ENCODE measurements at places on chromosomes 4 and X.

DNA sequence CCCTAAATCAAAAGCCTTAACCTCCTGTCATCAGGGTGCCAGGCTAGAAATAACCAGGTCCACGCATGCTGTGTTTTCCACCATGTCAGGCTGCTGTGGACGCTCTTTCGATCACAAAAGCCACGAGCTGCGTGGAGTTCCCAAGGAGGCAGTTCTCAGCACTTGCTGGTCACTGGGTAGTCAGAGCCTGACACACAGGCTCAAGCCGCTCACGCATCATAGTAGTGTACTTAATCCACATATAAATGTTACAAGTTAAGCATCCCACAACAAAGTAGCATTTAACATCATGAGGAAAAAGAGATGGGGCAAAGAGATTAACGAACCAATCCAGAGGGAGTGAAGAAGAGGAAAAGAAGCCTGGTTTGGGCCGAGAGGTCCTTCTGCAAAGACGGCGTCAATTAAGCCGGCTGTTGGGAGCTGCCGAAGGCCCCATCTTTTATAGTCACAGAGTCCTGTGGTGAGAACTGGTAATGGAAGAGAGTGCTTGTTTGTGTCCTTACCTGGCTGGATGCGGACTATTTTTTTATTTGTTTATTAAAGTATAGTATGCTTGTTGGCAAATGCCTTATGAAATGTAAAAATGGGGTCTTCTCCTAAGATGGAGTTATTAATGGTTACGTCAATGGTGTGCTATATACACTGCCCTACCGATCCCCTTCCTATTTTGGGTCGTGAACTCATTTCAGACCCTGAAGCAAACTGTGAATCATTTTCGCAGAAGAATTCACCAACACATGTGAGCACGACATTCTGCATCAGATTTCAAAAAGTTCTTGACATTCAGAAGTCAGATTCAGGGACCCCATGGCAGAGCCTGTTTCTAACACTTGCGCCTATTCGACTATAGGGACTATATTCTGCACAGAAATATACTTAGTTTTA is 675 bp downstream of the PRIMPOL start:
- no peak for DNase-seq

- DNase-seq = no peak
Measured at GRCh38 chr4:77349364-77349763, 192.4 kb downstream of the CCNG2 start.

- no peak for DNase-seq
Measured at GRCh38 chrX:57156397-57157049, 19.3 kb upstream of the SPIN2A start.

GRCh38 chrX:137101273-137101990 is 67.6 kb upstream of the GPR101 start:
- no peak for DNase-seq

DNA sequence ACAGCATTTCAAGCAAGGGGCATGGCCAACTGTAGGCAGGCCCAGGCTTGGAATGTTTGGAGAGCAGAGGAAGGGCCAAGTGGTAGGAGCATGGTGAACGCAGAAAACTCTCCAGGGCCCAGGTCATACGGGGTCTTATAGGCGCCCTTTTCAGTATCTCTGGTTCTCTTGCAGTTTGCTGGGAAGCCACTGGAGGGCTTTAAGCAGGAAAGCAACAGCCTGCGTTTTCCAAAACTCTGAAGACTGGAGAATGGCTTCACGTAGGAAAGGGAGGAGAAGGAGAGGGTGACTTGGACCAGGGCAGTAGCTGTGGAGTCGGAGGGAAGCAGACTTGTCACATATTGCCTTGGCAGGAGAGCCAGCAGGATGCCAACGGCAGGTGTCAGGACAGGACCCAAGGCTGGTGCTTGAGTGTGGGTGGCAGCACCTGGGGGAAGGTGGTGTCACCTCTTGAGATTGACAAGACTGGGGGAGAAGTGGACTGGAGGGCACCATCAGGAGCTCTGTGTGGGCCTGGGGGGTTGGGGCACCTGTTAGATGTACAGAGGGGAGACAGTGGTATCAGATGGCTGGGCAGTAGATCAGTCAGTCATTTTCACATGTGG is 21.9 kb downstream of the TKTL1 start:
- DNase-seq = no peak

DNA sequence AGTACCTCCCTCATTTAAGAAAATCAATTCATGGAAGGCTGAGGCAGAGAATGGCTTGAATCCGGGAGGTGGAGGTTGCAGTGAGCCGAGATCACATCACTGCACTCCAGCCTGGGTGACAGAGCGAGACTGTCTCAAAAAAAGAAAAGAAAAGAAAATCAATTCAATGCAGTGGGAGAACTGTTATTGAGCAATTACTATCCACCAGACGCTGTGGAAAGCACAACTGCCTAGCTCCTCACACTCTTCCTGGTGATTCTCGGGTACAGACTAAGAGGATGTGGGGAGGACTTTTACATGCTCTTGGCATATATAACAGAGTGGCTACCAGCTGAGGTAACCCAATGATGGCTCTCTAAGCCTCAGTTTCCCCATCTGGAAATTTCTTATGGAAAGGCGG is 2.7 kb upstream of the TMSB4X start:
- no peak for DNase-seq

GRCh38 chrX:77003956-77004355 is 443.2 kb upstream of the FGF16 start:
- no peak for DNase-seq

DNA sequence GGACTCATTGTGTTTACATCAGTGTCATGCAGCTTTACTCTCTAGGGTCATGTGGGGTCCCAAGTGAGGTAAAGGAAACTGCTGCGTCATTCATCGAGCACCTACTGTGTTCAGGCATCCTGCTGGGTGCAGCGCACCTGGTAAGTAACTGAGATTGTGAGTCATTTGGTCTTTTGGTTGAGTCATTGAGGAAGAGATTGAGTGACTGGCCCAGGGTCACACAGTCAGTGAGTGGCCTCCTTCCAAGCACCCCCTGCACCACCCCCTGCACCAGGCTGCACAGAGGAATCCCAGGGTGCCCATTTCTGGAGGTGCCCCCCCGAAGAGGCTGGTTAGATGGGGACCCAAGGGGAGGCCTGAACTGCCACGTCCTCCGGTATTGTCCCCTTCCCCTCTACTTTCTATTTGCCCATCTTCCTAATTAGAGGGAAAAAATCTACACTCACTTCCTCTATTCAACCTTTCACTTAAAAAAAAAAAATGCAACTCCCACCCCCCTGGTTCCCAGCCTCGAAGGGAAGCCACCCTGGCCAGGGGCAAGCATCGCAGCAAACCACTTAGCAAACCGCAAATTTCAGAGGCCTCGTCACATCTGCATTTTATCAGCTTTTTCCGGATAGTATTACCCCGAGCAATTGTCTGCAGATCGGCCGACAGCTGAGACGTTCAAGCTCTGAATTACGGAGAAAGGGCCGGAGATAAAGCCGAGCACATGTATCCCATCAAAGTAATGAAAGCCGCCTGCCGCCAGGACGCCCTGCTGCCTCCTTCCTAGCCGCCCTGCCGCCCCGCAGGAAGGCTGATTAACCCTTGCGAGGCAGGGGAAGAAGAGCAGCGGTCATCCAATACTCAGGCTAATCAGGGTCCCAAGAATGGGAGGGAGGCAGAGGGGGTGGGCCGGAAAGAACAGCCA is 96.3 kb upstream of the MSX1 start:
- DNase-seq = no peak

DNA sequence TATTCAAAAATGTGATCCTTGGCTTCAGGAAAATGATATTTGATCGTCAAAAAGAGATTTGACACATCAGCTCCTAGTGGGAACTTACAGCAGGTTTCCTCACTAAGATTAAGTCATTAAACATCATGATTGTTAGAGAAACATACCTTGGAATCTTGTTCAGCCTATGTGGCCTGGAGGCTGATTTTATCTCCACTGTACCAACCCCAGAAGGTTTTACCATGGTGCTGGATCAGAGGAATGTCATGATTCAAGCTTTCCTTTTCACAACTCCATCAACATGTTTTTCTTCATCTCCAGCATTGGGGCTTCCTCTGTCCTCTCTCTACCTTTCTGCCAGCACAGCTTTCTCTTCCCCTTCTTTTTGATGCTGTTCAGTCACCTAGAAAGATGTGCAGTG is 68.4 kb upstream of the MID1IP1 start:
- no peak for DNase-seq

GRCh38 chrX:40685362-40685918 is 38.1 kb upstream of the CXorf38 start:
- no peak for DNase-seq

DNA sequence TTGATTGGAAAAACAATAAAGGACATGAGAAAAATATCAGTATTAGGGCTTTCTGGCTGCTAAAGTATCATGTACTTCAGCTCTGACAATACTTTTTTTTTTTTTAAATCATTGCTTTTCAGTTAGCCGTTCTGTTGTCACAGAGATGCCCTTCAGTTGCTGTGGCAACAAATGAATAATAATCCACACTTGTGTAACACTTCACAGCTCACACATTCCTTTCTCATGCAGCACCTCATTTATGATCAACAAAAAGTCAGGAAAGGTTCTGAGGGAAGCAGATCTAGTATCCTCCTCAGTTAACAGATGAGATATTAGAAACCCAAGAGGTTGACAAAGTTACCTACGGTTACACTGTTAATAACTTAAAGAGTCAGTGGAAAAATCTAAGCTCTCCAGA is 444.2 kb upstream of the SLIT2 start:
- DNase-seq = no peak

- DNase-seq = no peak
Measured at GRCh38 chrX:73728602-73729001, 165.6 kb downstream of the CHIC1 start.

GRCh38 chr4:73343432-73343831 is 60.7 kb upstream of the ALB start:
- DNase-seq = no peak

DNA sequence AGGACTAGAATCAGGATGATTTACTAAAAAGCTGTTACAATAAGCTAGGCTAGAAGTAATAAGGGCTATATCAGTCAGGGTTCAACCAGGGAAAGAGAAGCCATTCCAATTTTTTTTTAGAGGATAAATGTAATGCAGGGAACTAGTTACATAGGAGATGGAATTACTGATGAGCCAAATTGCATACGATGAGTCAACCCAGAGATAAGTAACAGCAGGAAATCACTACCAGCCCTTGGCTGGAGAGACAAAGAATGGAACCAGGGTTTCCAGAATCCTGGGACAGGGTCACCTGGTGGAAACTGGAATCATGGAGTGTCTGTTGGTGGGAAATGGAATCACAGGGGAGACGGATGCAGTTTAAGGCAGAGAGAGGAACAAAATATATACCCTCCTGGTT is 13.1 kb upstream of the MAGEA4 start:
- DNase-seq = no peak

GRCh38 chr4:129046055-129046959 is 47.0 kb downstream of the SCLT1 start:
- no peak for DNase-seq

DNA sequence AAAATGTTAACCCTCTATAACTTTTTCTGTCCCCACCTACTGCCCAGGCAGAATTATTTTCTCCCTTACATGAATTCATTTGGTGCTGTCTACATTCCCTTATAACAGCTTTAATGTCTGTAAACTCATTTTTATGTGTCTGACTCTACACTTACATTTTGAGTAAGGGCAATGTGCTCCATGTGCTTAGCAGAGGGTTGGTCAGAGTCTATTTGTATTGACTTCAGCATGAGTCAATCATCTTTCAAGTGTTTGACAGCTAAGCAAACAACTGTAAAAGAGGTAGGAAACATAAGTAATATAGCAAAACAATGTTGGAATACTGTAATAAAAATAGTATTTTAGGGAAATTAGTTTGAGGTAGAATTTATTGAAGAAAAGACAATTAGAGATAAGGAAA is 6.3 kb downstream of the IL15 start:
- DNase-seq = no peak

- DNase-seq = no peak
Measured at GRCh38 chr4:109184491-109184961, 117.9 kb downstream of the COL25A1 start.

DNA sequence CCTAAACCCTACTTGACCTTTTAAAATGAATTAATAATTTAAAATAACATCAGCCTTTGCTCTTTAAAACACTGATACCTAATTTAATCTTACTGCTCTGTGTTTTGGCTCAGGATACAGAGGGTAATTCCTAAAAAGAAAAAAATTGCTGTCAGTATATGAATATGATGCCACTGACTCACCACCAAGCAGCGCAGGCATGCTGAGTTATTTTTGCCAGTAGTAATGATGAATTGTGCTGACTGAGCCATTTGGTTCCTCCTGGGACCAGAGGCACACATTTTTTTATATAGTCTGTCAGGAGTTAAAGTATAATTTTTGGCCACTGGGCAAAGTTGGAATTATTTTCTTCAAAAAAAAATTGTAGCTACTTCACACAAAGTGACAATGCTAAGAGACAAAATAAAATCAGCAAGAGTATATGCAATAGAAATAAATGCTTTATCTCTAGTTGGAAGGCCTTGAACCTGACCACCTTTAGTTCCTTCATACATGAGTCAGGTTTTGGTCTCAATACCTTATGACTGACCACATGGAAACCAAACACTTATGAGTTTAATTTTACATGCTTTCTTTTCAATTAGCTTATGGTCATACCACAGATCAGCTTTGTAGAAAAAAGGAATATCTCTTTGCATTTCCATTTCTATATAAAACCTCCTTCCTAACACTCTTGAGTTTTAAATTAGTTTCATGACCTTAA is 115.1 kb downstream of the PPP3CA start:
- DNase-seq = no peak

- no peak for DNase-seq
Measured at GRCh38 chr4:153341575-153342090, 2.9 kb upstream of the MND1 start.

- DNase-seq = no peak
Measured at GRCh38 chr4:73152893-73153292, 83.4 kb upstream of the COX18 start.

DNA sequence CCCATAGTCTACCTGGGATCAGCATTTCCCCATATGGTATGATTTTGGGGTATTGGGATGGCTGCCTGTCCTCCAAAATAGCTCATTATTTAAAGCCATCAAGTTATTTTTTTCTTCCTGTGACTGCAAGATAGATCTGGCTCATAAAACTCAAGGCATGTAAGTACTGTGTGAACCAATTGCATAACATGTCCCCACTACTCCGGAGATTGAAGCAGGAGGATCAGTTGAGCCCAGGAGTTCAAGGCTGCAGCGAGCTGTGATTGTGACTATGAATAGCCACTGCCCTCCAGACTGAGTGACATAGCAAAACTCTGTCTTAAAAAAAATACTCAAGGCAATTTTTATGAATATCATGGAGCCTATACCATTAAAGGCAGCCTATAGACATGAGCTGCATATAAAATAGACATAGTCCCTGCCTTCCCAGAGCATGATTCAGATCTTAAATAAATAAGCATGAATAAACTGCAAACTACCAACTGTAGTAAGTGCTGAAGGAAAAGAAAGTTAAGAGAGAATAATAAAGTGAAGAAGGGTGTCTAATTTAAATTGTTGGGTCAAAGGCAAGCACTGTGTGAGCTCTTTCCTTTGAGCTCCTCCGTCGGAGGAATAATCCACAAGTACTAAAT is 16.9 kb upstream of the MMAA start:
- DNase-seq = no peak

GRCh38 chr4:57199267-57199666 is 89.1 kb upstream of the IGFBP7 start:
- no peak for DNase-seq
